ENCODE measurements at places on chromosomes 5 and 9.

DNA sequence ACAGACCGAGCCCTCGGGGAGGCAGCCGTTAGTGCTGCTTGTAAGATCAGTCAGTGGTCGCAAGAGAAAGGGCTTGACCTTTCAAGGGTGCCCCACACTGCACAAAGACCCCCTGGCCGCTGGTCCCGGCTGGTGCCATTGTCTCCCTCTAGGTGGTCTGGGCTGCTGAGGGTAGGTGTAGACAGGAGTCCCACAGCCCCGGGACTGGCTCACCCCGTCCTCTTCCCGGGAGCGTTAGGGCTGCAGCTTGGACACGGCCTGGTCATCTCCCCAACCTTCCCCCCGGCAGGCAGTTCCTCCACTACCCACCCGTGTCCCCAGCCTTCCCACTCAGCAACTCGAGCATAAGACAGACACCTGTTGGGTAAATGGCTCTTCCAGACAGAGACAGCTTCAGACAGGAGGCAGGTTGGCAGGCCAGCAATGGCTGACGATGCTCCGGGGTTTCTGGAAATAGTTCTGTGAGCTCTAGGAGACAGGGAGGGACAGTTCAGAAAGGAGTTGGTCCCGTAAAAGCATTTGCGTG is 15.3 kb upstream of the TMEM250 start:
- DNase-seq = no peak

- DNase-seq = no peak
Measured at GRCh38 chr5:155564541-155564940, 551.0 kb downstream of the KIF4B start.

DNA sequence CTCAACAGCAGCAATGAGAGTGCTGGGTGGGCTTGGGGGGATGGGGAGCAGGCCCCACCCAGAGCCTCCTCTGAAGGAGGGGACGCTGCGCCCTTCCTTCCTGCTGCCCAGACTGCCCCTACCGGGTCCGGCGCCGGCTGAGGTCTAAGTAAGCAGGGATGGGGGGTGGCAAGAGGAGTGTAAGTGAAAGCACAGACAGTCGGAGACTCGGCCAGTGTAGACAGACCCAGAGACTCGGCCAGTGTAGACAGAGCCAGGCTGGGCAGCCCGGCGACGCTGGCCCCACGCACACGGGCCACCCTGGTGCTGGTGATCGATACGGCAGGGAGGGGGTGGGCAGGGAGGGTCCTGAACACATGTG is 7.4 kb upstream of the ENTPD8 start:
- no peak for DNase-seq

GRCh38 chr5:154967421-154968024 is 26.6 kb downstream of the MRPL22 start:
- no peak for DNase-seq

DNA sequence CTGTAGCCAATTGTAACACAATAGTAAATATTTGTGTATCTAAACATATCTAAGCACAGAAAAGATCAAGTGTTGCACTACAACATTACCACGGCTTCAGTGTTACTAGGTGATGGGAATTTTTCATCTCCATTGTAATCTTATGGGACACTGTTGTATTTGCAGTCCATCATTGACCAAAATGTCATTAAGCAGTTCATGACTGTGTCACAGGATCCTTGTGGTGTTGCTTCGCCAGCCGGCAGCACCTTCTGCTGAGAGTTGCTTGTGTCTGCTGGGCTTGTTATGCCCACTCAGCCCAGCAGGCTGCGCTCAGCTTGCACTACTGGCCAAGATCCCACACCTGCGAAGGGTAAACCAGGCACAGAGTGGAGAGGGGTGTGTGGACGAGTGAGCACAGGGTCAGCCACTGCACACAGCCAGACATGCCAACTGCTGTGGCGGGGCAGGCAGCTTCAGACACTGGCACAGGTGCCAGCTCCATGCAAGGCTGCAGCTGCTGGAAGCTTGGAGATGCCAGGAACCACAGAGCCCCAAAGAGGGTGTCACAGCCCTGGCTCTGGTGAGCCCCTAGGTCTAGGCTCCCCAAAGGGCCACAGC is 273.7 kb downstream of the CETN3 start:
- DNase-seq = no peak
